Activated naive CD4-positive, alpha-beta T cell treated with anti-CD3 and anti-CD28 coated beads for 36 hours (primary cell): ENCODE measurements at places on chromosomes 4 and X.
A peak's percentile ranks its signal among the peaks of the same experiment; 100 is the strongest.

DNA sequence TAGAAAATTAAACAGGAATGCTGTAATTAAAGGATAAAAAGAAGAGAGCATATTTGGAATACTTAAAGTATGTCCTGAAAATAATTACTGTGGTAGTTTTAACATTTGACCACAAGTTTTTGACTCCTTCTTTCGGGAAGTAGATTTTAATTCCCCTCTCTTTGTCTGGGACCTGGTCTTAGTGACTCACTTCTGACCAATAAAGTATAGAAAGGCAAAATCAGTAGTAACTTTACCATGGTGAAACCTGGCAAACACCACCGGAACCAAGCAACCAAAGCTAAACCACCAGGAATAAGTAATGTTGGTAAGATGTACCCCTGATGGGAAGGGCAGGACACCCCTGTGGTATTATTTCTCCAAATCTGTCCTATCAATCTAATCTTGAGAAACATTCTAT lies 314.8 kb downstream of the PDHA2 start:
- DNase-seq, result no peak

DNA sequence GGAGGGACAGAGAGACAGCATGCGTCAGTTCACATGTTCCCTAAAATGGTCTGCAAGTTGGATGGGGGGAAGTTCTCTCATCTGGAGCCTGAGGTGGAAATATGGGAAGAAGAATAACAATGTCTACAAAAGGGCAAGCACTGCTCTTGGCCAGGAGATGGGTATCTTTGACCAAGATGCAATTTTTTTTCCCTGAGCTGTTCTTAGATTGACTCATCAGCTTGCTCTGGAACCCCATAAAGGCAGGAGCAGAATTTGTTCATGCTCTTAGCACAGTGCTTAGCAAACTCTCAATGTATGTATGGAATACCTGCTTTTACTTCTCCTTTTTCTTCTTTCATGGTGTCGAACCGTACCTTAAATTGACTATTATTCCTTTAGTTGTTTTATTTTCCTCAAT lies 90.5 kb upstream of the ZNF827 start:
- DNase-seq, result no peak

GRCh38 chrX:100623001-100623400 lies 13.6 kb downstream of the TSPAN6 start:
- DNase-seq, result no peak

DNA sequence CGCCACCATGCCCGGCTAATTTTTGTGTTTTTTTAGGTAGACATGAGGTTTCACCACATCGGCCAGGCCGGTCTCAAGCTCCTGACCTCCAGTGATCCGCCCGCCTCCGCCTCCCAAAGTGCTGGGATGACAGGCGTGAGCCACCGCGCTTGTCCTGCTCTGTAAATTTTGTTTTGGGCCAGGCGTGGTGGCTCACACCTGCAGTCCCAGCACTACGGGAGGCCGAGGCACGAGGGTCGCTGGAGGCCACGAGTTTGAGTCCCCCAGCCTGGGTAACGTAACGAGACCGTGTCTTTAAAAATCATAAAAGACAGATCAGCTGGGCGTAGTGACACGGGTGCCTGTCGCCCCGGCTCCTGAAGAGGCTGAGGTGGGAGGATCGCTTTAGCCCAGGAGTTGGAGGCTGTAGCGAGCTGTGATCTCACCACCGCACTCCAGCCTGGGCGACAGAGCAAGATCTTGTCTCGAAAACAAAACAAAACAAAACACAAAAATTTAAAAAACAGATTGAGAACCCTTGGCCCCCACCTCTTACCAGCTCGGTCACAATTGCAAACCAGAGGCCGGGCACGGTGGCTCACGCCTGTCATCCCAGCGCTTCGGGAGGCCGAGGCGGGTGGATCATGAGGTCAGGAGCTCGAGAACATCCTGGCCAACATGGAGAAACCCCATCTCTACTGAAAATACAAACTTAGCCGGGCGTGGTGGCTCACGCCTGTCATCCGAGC lies 34.0 kb upstream of the PPP2R3B start:
- no peak for DNase-seq

DNA sequence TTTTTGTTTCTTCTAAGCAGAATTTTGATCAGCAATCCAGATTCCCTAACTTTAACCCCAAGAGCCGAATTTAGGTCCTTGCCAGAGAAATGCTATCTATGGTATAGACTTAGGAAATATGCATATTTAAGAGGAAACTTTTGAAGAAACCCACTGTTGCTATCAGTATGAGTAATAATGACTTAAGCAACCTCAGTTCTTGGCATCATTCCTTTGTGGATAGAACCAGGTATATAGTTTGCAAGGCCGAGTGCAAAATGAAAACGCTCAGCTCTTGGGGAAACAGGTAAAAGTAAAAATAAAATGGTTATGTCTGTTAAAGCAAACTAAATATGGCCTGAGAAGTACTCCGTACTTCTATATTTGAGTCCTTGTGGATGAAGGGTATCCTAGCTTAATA lies 78.1 kb downstream of the ARSF start:
- no peak for DNase-seq

DNA sequence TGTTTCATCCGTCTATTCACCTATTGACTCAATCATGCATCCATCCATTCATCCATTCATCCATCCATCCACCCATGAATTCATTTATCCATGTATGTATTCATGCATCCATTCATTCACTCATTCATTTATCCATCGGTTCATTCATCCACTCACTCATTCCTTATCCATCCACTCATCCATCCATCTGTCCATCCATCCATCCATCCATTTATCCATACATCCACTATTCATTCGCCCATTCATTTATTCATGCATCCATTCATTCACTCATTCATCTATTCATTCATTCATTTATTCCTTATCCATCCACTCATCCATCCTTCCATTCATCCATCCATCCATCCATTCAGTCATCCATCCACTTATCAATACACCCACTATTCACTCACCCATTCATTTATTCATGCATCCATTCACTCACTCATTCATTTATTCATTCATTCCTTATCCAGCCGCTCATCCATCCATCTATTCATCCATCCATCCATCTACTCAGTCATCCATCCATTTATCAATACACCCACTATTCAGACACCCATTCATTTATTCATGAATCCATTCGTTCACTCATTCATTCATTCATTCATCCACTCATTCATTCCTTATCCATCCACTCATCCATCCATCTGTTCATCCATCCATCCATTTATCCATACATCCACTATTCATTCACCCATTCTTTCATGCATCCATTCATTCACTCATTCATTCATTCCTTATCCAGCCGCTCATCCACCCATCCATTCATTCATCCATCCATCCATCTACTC lies 11.2 kb downstream of the P2RY8 start:
- no peak for DNase-seq

- DNase-seq, result no peak
These were observed 2.4 kb downstream of the MORC4 start for GRCh38 chrX:106997611-106998010.

GRCh38 chrX:119040432-119040831 lies 32.4 kb upstream of the CT47C1 start:
- no peak for DNase-seq

GRCh38 chrX:50579955-50580354 lies 109.3 kb upstream of the DGKK start:
- peak; percentile 46 for DNase-seq

GRCh38 chrX:72071213-72071612 lies 60.5 kb downstream of the RTL5 start:
- no peak for DNase-seq

GRCh38 chr4:99668472-99668871 lies 10.8 kb upstream of the C4orf54 start:
- no peak for DNase-seq

DNA sequence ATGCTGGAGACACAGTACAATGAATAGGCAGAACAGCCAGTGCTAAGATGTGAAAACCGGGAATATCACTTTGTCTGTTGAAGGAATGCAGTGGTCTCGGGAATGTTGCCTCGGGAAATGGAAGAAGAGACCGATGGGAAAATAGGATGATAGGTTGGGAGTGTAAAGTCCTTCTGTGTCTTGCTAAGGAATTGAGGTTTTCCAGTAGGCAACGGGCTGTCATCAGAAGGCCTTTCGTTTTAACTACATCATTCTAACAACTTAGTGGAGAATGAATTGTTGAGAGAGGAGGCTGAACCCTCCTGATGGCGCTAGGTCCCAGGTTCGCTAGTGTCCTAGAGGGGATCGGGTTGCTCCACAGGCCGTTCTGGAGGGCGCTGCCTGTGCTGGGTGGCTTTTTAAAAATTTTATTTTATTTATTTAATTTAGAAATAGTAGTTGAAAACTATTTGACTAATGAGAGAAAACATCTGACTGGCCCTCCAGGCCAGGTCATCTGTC lies 730 bp downstream of the VBP1 start:
- DNase-seq, result peak; percentile 20
